Thoracic aorta (tissue), 2 donors: ENCODE measurements at places on chromosomes 6 and 20.

DNA sequence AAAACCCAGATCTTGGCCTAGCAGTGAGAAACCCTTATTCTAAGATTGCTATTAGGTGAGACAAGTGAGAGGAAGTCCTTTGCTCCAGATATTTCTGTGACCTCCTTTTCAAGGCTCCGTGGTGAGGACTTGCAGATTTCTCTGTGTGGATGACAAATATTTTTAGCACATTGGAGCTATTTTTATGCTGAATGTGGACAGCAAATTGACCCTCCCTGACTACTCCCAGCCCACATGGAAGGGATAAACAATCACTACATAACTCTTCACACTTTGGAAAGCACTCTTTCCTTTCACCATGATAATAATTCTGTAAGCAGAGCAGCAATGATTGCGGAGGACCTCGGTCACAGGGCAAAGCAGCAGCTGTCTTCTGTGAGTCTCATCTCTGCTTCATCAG lies 88.0 kb upstream of the ADGRF1 start:
- DNase-seq, result no peak

DNA sequence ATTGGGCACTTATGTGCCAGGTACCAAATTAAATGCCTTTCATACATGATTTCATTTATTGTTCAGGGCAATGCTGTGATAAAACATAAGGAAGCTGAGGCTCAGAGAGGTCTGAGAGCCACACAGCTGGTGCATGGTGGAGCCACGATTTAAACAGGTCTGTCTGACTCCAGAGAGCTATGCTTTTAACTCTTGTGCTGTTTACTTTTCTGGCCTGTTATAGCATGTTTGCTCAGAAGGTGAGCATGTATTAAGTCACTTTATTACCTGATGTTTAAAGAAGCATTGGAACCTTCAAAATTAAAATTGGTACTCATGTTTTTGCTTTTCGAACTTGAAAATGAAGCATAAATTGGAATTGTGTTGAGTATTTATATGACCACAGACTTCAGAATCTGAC lies 26.8 kb downstream of the MCM8 start:
- DNase-seq, result no peak

DNA sequence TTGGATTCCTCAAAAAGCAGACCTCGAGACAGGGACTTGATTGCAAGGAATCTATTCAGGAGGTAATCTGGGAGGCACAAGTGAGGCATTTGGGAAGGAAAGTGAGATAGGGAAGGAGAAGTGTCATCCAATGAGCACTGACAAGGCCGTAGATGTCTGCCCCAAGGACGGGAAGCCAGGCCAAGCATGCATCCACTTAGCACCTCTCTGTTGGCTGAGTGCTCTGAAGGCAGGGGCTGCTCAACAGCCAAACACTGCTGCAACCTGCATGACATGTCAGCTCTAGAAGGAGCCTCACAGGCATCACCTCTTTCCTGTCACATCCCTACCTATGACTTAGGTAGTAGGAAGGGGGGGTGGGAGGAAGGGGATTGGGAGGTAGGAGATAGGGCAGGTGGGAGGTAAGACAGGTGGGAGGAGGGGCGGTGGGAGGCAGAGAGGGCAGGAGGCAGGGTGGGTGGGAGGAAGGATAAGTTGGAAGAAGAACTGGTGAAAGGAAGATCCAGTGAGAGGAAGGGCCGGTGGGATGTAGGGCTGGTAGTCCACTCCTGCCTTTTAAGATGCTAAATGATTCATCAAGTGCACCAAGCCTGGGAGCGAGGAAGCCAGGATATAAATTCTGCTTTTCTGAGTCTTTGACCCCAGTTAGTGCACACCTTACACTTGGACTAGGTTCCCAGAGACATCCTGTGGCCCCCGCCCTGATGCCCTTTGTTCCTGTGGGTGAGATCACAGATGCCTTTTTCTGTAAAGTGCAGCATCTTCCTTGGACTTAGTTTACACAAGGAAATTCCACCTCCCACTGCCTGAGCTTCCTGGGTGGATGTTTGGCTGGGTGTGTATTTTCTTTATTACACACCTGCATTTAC lies 83.8 kb upstream of the NXT1 start:
- no peak for DNase-seq

- DNase-seq, result no peak
These were observed 35.0 kb downstream of the SIRPA start for GRCh38 chr20:1930165-1930564.

- no peak for DNase-seq
These were observed 50.1 kb upstream of the INSM1 start for GRCh38 chr20:20317621-20318364.

DNA sequence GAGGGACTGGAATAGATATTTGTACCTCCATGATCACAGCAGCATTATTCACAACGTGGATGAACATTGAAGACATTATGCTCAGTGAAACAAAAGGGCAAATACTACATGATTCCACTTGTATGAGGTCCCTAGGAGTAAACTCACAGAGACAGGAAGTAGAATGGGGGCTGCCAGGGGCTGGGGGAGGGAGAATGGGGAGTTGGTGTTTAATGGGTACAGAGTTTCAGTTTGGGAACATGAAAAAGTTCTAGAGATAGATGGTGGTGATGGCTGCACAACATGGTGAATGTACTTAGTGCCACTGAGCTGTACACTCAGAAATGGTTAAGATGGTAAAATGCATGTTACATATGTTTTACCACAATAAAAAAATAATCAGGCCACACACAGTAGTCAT lies 164.3 kb upstream of the RREB1 start:
- DNase-seq, result no peak

DNA sequence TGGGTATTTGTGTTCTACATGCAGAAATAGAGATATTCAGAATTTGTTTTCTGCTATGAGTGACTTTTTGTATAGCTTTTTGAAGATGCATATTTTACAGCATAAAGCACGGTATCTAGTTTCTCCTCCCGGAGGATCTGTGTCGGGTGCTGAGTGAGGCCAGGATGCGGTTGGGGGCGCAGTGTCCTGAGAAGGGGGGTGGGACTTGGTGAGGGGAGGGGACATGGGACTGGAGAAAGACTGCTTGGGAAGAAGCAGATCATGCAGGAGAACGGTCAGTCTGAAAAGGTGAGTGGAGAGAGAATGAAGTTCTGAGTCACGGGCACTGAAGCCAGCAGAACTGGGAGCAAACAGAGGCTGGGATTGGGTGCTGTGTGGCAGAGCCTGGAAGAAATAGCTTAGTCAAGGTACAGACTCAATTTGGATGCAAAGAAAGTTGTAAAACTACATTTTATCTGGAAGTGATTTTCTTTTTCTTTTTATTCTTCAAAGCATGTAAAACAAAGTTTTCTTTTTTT lies 44.0 kb downstream of the STX11 start:
- DNase-seq, result no peak

DNA sequence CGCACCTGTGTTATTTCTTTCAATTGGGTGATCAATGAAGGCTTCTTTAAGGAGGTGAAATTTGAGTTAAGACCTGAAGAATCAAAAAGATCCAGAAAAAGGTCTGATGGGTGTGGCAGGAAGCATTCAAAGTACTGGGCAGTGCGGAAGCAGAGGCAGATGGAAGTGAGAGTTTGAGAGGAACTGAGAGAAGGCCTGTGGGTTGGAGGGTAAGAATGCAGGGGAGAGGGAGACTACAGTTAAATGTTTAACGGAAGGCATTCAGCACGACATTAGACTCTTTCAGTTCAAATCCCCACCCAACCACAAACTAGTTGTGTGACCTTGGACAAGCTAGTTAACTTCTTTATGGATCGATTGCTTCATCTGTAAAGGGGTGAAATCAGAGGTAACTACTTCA lies 50.5 kb upstream of the GCM1 start:
- no peak for DNase-seq

GRCh38 chr6:89475634-89476033 lies 42.7 kb downstream of the ANKRD6 start:
- no peak for DNase-seq

- no peak for DNase-seq
These were observed 414.1 kb downstream of the CDH26 start for GRCh38 chr20:60372275-60372674.

DNA sequence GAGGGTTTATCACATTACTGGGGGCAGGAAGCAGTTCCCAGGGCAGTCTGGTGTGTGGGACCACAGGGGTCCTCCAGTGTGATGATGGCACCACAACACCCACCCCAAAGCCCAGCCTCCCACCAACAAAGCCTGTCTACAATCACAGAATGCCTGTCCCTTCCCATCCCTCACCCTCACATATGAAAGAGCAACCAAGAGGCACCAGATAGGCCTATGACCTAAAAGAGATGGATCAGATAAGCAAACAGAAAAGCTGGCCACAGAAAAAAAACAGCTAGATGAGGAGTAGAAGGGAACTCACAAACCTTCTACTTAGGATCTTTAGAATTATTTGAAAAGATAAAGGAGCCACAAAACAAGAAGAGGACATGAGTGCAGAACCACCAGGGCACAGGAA lies 54.3 kb downstream of the SERAC1 start:
- no peak for DNase-seq

DNA sequence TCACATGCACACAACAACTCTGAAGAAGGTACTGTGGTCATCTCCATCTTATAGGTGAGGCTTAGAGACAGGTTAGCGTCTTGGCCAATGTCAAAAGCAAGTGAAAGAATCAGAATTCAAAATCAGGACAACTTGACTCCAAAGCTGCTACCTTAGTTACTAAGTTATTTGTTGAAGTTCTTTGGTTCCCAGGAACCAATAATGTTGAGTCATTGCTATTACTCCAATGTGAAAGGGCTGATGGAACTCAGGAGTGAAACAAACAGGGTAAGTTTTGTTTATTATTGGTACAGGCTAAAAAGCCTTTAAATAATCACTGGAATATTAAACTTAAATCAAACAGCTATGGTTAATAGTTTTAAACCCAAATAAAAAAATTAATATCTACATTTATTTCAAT lies 111.1 kb downstream of the PDSS2 start:
- DNase-seq, result no peak

- DNase-seq, result peak; percentile 43
These were observed 35.4 kb upstream of the PIM1 start for GRCh38 chr6:37134396-37135191.

DNA sequence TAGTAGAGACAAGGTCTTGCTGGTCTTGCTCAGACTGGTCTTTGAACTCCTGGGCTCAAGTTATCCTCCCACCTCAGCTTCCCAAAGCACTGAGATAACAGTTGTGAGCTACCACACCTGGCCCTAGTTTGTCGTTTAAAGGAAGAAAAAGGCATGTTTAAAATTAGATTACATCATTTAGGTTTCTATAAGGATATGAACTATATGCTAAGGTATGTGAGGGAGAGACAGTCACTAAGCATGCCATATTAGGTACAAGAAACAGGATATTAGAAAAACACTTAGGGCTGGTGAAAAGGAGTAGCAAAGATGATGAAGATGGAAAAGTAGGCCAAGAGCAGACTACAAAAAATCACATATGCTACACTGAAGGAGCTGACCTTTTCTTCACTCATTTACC lies 106.4 kb downstream of the ASCC3 start:
- DNase-seq, result no peak

- no peak for DNase-seq
These were observed 979 bp downstream of the ZNF133 start for GRCh38 chr20:18289306-18289705.

GRCh38 chr20:38303908-38304379 lies at the start of gene BPI:
BPI (plus strand) TSS chr20:38304156; CDS start chr20:38304224, 68 bp downstream.
- no peak for DNase-seq

DNA sequence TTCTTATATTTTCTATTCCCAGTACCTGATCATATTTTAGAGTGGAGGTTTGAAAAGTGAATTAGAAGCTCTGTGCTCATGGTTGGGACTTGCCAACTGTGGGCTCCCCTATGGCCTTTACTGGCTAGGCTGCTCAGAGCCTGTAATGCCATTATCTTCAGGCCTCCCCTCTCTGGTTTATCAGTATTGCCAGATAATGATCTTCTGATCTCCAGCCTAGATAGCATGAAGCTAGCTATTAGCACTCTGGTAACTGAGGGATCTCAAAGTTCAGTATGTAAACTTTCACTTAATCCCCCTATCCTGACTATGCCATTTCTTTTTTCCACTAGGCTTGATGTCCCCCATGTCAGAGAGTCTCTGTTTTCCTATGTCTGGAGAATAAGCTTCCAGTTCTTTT lies 393.7 kb upstream of the CITED2 start:
- no peak for DNase-seq

- DNase-seq, result no peak
These were observed 59.2 kb downstream of the TENT5A start for GRCh38 chr6:81693266-81693665.

DNA sequence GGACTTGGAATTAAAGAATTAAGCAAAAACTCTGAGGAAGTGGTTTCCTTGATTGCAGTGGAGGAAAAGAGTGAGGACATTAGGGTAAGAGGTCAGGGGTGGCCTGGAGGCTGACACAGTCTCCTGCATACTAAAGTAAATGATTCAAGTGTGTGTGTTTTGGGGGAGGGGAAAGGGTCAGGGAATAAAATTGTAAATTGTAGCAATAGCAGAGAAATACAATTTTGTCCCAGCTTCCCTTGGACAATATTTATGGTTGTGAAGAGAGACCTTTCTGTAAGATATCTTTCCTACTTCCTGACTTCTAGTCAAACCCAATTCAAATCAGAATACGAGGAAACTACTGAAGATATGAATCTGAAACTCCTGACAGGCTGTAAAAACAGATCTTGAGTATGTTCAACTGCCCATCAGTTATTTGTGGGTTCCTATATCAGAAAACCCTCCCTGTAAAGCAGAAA lies 143.4 kb upstream of the HMGN3 start:
- no peak for DNase-seq

DNA sequence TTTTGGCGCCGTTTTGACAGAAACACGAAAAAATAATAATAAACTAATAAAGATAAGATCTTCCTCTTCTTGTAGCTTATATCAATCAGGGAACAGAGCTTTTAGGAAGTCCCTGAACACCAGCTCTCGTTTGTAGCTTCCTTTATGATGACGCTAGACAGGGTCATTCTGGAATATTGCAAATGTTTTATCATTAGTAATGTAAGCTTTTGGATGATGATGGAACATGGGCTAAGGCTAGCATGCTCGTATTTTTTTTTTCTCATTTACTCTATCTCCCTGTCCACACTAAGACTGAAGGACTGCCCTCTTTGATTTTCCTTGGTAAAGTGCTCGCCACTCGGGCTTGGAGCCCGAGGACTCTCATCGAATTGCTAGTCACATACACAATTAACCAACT lies 22.1 kb upstream of the POM121L2 start:
- DNase-seq, result no peak

GRCh38 chr6:116461331-116461931 lies at the start of gene CALHM6:
CALHM6 (plus strand) TSS chr6:116461375; CDS start chr6:116461930, 555 bp downstream.
- no peak for DNase-seq

DNA sequence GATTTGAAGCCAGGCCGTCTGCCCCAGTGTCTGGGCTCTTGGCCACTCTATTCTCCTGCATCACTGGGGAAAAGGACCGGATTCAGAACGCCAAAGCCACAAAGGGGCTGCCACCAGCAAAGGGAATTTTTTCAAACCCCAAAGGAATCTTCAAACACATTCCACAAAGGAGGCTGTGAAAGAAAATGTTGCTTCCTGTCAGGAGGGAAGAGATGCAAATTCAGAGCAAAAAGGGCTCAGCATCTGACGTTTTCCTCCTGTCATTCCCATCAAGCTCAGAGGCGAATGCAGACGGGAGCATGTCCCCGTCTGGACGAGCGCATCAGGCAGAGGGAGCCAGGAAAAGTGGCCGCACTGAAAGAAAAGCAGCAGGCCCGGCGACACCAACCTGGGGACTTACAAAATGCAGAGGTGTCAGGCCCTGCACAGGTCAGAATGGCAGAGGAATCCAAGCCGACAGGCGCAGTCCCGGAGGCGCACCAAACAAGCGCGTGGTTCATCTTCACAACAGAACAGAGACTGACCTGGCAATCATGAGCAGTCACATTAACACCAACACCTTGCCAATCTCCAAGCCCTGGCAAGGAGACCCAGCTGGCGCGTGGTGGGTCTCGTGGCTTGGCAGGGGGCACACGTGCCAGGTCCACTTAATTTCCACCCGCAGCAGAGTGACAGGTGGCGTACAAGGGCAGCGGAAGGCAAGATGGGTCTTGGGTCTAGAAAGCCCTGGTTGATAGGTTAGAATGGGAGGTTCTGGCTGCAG lies 62.8 kb downstream of the GRM4 start:
- DNase-seq, result no peak
